ENCODE measurements at places on chromosomes 3 and 15.
A peak's percentile ranks its signal among the peaks of the same experiment; 100 is the strongest.

GRCh38 chr3:103991-104390, 92.6 kb upstream of the CHL1 start:
- DNase-seq = no peak

GRCh38 chr3:71930056-71930991, 145.4 kb upstream of the PROK2 start:
- no peak for DNase-seq

DNA sequence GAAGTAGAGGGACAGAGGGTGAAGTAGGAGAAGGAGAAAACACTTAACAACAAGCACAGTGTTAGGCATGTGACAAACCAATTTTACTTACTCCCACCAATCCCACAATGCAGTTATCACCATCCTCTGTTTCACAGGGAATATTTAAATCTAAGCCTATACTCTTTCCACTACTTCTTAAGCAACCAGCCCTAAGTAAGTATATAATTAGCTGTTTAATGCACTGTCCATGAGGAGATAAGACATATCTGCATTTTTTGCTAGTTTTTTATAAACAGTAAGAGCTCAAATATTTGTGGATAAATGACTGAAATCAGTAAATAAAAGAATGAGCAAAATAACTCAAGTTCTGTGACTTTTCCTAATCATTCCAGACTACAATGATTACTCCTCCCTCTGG, 62.7 kb downstream of the GSK3B start:
- no peak for DNase-seq

GRCh38 chr15:69489073-69489571, 36.5 kb downstream of the RPLP1 start:
- DNase-seq = peak; percentile 4

- DNase-seq = no peak
Measured at GRCh38 chr3:9213019-9213634, 36.3 kb downstream of the SRGAP3 start.

DNA sequence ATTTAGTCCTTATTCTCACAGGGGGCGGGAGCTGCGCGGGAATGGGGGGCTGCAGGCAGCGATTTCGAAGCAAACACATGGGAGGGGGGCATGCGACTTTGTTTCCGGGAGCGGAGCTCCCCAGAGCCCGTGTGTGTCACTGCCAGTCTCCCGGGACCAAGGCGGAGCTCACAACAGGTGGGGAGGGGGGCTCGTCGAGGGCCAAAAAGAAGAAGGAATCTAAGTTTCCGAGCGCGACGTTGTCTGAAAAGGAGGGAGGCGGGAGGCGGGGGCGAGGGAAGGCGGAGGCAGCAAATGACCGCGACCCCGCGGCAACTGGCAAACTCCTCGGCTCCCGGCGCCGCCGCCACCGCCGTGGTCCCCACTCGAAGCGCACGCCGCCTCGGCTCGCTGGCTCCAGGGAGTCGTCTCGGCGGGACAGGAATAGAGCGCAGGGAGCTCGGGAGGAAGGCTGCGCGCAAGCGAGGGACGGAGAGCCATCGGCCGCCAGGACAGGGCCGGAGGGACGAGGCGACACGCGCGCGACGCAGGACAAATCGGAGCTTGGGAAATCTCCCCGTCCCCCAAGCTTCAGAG, 1.4 kb downstream of the FOXP1 start:
- DNase-seq = peak; percentile 17

DNA sequence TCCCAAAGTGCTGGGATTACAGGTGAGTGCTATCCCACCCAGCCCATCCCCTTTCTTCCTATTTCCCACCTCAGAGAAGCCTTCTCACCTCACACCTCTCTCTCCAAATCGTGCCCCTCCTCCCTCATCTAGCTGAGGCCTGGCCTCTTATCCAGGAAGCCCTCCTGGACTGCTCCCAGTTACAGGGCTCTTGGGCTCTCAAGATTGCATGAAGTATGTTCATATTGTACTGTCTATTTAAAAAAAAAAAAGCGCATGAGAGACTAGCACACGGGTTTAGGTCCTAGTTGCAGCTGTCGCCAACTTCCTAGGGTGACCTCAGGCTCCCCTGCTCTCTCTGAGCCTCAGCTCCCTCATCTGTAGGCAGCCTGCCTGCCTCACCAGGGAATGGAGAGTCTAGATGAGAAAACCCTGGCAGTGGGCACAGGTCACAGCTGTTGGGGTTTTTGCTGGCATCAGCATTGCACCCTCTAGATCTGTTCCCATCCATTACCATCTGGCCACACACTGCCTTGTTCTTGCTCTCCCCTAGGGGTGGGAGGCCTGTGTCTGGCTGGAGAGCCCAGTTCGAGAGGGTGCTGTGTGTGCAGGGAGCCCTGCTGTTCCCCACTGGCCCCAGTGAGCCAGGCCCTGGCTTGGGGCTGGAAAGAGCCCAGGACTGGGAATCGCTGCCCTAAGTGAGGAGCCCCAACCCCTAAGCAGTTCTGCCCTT, 24.2 kb upstream of the C15orf39 start:
- no peak for DNase-seq

DNA sequence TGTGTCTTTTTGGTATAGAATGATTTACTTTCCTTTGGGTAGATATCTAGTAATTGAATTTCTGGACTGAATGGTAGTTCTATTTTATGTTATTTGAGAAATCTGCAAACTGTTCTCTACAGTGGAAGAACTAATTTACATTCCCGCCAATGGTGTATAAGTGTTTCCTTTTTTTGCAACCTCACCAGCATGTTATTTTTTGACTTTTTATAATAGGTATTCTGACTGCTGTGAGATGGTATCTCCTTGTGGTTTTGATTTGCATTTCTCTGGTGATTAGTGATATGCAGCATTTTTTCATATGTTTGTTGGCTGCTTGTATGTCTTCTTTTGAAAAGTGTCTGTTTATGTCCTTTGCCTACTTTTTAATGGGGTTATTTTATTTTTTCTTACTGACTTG, 607.2 kb downstream of the OTOL1 start:
- no peak for DNase-seq

- DNase-seq = no peak
Measured at GRCh38 chr3:54696313-54696712, 231.5 kb downstream of the LRTM1 start.

GRCh38 chr3:116032176-116032575, 408.9 kb downstream of the GAP43 start:
- DNase-seq = no peak
